Activated naive CD4-positive, alpha-beta T cell treated with anti-CD3 and anti-CD28 coated beads, Interleukin-2, amount 50 U/mL, for 72 hours (primary cell): ENCODE measurements at places on chromosomes 7 and 10. TPM values are rescaled to one million over a fixed set of nuclear protein-coding genes. Genes with fewer than 3 reads are reported as not detected.

GRCh38 chr10:132167976-132168375 is 18.8 kb upstream of the DPYSL4 start:
- no peak for DNase-seq

GRCh38 chr10:60208676-60209269 is 180.9 kb downstream of the ANK3 start:
- DNase-seq = no peak

DNA sequence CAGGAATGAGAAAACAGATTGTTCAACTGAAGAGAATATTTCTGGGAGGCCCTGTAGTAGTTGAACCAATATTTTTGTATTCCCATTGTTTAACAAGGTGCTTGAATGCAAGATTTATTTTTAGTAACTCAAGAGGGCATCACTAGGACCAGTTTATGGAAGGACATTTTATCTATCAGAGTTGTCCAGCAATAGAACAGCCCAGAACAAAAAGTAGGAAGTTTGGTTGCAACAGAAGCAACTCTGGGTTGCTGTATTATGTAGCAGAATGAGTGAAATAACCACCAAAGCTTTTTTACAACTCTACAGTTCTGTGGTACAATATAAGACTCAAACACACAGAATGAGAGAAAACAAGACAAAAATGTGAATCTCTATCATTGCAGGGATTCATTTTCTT is 34.7 kb downstream of the CPED1 start:
- no peak for DNase-seq

DNA sequence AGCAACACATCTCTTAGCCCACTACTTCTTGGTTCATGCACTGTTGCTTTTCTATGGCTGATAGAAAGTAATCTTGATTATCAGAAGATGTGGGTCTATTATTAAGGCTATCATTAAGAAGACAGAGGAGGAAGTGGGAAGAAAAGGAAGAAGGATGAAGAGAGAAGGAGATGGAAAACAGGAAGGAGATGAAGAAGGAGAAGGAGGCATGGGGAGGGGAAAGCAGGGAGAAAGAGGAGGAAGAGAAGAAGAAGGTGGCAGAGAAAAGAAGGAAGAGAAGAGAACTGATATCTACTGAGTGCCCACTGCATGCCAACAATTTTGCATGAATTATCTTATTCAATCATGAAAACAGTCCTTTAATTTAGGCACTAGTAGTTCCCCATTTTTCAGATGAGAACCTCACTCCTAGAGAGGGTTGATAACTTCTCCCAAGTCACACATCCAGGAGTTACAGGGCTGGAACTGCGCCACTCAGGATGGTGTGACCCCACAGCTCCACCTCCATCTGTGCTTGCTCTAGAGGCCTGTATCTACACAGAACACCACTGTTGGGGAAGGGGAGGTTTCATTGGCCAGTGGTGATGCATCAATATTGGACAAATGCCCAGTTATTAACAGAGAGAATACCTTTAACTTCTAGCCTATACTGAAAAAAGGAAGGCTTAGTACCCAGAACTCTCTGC is 147.4 kb downstream of the CXCL12 start:
- DNase-seq = no peak

GRCh38 chr7:50557099-50557498 is 8.1 kb downstream of the DDC start:
- DNase-seq = no peak

DNA sequence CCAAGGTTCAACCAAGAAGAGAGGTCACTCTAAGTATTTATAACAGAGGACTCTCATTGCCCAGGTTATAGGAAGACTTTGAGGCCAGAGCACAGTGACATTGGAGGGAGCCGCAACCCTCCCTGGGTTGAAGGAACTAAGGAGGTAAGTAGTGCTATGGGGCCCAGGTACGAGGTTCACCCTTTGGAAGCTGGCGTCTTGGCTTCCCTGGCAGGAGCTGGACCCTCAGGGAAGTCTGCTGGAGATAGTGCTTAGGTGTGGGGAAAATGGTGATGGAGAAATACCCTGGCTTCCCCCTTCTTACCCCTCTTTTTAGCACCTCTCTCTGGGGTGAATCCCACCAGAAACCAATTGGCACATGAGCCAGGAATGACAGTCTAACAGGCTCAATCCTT is 317.9 kb upstream of the ZNF32 start:
- no peak for DNase-seq

- DNase-seq = no peak
These were observed 39.0 kb downstream of the VSTM4 start for GRCh38 chr10:49076319-49076718.

- no peak for DNase-seq
These were observed 245.3 kb downstream of the NSUN6 start for GRCh38 chr10:18406136-18406535.

- DNase-seq = no peak
These were observed 16.2 kb downstream of the DNAJB9 start for GRCh38 chr7:108585843-108586242.

DNA sequence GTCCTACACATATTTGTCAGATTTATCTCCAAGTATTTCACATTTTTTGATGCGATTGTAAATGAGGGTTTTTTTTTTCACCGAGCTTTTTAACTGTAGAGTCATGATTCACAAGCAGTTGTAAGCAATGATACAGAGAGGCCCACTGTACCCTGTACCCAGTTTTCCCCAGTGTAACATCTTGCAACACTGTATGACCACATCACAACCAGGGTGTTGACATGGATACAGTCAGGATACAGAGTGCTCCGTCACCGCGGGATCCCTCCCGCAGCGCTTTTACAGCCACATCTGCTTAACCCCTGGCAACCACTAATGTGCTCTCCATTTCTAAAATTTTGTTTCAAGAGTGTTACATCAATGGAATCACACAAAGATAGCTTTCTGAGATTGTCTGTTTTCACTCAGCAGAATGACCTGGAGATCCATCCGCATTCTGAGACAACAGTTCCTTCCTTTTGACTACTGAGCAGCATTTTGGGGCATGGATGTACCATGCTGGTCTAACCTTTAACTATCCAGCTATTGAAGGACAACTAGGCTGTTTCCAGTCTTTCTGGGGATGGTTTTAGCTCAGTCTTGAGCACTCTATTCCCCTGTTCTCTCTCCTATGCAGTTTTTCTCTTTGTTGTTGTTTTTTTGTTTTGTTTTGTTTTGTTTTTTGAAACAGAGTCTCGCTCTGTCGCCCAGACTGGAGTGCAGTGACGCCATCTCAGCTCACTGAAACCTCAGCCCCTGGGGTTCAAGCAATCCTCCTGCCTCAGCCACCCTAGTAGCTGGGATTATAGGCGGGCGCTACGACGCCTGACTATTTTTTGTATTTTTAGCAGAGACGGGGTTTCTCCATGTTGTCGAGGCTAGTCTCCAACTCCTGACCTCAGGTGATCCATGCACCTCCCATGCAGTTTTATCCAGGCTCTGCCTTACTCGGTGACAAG is 25.9 kb downstream of the GPRIN2 start:
- no peak for DNase-seq

DNA sequence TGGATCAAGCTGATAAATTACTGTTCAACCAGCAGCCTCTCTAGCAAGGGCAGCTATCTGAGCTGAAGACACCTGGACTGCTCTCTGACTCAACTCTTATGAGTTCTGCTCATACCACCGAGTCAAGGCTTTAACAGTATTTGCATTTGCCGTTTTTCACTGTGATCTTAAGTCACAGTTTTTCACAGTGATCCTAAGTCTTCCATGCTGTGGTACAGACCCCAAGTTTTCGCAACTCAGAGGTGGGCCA is 31.3 kb downstream of the PIP4K2A start:
- DNase-seq = no peak

DNA sequence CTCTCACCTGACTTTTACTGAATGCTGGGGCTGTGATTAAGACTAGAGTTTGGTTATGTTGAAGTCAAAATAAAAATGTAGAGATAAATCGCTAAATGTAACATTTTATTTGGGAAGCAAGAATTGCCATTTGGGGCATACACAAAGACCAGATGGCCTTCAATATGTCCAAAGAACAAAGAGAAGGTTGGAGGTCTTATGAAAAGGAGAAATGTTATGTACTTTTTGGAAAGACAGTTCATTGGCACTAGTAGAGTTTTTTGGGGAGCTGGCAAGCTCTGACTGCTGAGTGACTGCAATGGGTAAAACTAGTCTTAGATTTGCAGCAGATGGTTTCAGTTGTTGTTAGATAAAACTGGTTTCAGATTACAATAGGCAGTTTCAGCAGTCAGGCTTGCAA is 35.6 kb upstream of the GALNT17 start:
- DNase-seq = no peak

DNA sequence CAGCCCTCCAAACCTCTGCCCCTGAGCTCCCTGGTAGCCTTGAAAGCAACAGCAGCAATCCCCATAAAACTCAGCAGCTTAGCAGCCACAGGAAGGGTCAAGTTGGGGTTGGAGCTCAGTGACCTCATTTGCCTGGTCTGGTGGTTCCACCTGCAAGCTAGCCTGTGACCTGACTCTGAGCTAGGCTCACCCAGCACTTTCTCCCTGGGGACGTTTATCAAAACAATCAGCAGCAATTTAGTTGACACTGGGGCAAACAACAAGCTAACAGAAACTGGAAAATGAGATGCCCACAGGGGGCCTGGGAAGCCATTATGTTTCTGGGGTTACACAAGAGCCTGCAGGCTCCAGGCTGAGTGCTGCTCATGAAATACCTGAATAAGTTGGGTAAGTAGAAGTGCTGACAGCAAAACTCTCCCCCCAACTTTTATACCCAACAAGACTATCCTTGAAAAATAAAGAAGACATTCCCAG is 22.4 kb upstream of the CRYGN start:
- no peak for DNase-seq

DNA sequence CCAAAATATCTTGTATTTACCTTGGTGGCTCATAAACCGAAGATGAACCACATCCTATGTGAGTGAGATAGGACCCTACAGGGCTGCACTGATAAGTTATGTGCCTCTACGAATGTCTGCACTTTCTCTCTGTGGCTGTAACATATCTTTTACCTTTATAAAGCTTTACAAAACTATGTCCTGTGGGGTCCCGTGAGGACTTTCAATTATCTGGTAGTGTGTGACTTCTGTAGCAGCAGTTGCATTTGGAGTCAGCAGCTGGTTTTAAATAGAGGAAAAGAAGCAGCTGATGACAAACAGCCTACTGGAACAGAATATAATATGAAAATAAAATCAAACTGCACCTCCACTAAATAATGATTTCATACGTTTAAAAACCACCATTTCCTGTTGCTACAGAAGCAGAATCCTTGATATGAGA is 222.4 kb upstream of the GNAI1 start:
- DNase-seq = no peak

GRCh38 chr7:138945154-138945553 is 36.0 kb downstream of the KIAA1549 start:
- no peak for DNase-seq

DNA sequence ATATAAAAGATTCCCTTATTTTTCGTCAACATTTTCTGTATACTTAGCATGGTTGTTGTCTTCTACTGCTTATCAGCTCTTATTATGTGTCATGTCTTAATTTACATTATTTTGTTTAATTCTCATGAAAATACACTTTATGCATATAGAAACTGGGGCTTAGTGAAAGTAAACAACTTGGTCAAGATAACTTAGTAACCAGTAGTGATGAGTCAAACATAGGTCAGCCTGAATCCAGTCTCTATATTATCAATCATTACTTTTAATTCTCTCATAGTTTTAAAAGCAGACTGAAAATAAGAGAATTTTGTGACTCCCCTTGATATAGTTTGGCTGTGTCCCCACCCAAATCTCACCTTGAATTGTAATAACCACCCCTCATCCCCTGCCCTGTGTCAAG is 119.6 kb upstream of the TPK1 start:
- DNase-seq = no peak

- no peak for DNase-seq
These were observed 201.1 kb downstream of the GLRX3 start for GRCh38 chr10:130337305-130337640.

- DNase-seq = no peak
These were observed 15.5 kb upstream of the CPXM2 start for GRCh38 chr10:123906884-123907652.

DNA sequence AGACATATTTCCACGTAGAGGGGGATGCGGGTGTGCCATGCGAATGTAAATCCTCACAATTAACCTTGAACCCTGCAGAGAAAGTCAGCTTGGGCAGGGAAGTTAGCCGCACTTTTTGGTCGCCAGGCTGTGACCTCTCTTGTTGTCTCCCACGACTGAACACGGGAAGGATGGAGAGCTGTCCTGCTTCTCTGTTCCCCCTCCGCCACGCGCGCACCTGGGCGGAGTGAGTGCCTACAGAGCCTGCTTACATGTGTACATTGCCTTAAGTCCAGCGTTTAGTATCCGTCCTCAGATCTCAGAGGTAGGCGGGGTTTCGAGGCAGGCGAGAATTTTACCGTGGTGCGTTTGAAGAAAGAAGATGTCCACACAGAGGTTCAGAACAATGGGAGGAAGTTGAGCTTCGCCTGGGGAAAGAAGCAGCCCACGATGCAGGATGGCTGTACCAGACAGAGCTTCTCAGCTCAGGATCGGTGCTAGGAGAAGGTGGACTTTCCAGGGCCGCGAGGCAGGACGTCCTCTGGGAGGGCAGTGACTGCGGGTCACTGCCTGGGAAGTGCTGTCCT is 482 bp upstream of the ERCC6 start:
- DNase-seq = no peak

DNA sequence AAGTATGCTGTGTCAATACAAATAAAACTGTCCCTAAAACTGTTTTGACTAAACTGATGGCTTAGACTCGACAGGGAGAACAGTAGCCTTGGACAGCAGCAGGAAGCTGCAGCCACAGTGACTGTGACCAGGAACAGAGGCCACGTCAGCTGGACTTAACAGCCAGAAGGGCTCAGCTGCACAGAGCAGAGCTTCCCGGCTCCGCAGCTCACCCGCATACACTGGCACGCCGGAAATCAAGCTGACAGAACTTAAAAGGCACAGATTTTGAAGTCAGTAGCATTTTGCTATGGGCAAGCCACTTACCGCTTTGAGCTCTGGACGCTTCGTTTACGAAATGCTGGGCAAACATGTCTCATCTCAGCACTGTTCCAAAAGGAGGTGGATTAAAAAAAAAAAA is 769.7 kb upstream of the AUTS2 start:
- no peak for DNase-seq

GRCh38 chr7:34096198-34096651 is 190.9 kb downstream of the BMPER start:
- DNase-seq = no peak

DNA sequence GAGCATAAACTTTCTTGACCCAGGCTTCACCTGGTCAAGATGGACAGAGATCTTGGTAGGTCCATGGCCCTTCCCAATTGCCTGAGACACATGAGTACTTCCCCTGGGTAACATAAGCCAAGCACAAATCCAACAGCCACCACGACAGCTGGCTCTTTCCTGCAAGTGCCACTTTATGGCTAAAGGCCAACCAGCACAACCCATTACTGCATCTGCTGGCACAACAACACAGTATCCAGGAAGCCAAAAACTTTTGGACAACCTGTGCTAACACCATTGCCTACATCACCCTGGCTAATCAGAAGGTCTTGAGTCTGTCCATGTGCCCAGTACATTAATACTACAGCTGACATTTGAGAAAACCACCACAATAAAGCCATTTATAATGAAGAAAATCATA is 548.0 kb upstream of the SEMA3D start:
- no peak for DNase-seq

Gene LOXL4
- total RNA-seq = not detected

Gene CRYGN
- not detected for total RNA-seq

Gene VWC2
- not detected for total RNA-seq

Gene PVRIG
- 20.8 TPM for total RNA-seq

Gene TYW1B
- total RNA-seq = 2.8 TPM

Gene CLDN12
- total RNA-seq = 11.3 TPM

Gene SLC18A3
- total RNA-seq = not detected

Gene NEURL1
- 2.4 TPM for total RNA-seq

Gene CDH23
- total RNA-seq = 1.7 TPM
